Uterine smooth muscle cell (primary cell): ENCODE measurements at places on chromosomes 1 and 21. TPM values are rescaled to one million over a fixed set of nuclear protein-coding genes. Genes with fewer than 3 reads are reported as not detected.

Gene KRTAP7-1
- total RNA-seq, result not detected in 2 replicates

Gene ATP6V1G3
- not detected in 2 replicates for total RNA-seq

Gene FMO3
- total RNA-seq, result 0.25 TPM in 1 of 2 replicates, not detected in the other

Gene GLIS1
- 0.22 and 0.50 TPM in 2 replicates for total RNA-seq

Gene COL8A2
- 5.0 and 12.5 TPM in 2 replicates for total RNA-seq

Gene CSMD2
- total RNA-seq, result 5.8 and 10.1 TPM in 2 replicates

Gene S100PBP
- total RNA-seq, result 70.5 and 74.5 TPM in 2 replicates

Gene PLA2G5
- total RNA-seq, result not detected in 2 replicates

Gene CELA3A
- total RNA-seq, result not detected in 2 replicates

Gene TFF3
- total RNA-seq, result not detected in 2 replicates

Gene NASP
- total RNA-seq, result 38.2 and 88.3 TPM in 2 replicates

Gene APOBEC4
- total RNA-seq, result not detected in 2 replicates

Gene ST6GALNAC5
- total RNA-seq, result 0.66 and 4.4 TPM in 2 replicates

Gene ALPL
- 4.2 and 6.7 TPM in 2 replicates for total RNA-seq

Gene GPR52
- 0.89 and 1.1 TPM in 2 replicates for total RNA-seq

Gene ZMYM1
- total RNA-seq, result 25.6 and 26.7 TPM in 2 replicates

Gene AGT
- 0.22 and 0.50 TPM in 2 replicates for total RNA-seq

Gene IARS2
- 99.8 and 113 TPM in 2 replicates for total RNA-seq

Gene PTBP2
- 28.2 and 45.5 TPM in 2 replicates for total RNA-seq

Gene HYI
- total RNA-seq, result 33.6 and 46.8 TPM in 2 replicates

Gene S100A10
- total RNA-seq, result 60.1 and 106 TPM in 2 replicates

Gene ANXA9
- total RNA-seq, result 1.1 and 1.3 TPM in 2 replicates

Gene KRTAP11-1
- total RNA-seq, result not detected in 2 replicates

Gene MASP2
- total RNA-seq, result not detected in 2 replicates

Gene WNT2B
- total RNA-seq, result 0.75 and 1.2 TPM in 2 replicates

Gene SPRR1A
- total RNA-seq, result not detected in 2 replicates

Gene FAAH
- 1.00 and 1.7 TPM in 2 replicates for total RNA-seq

Gene NECTIN4
- total RNA-seq, result 0.11 and 0.25 TPM in 2 replicates

Gene DMBX1
- total RNA-seq, result not detected in 2 replicates

Gene KCND3
- under 0.01 and 0.25 TPM in 2 replicates for total RNA-seq

Gene LDLRAD1
- under 0.01 TPM in 1 of 2 replicates, not detected in the other for total RNA-seq

Gene BRDT
- not detected in 2 replicates for total RNA-seq

Gene TMEM269
- under 0.01 and 0.12 TPM in 2 replicates for total RNA-seq

Gene UBE2U
- total RNA-seq, result not detected in 2 replicates

Gene AMY2B
- total RNA-seq, result 2.9 and 7.1 TPM in 2 replicates

Gene FAM72D
- 1.00 and 2.0 TPM in 2 replicates for total RNA-seq

Gene S100B
- total RNA-seq, result not detected in 2 replicates

Gene DTL
- 6.9 and 21.2 TPM in 2 replicates for total RNA-seq

Gene OR10J4
- not detected in 2 replicates for total RNA-seq
